Heart right ventricle (tissue), 16 donors: ENCODE measurements at places on chromosomes 5 and 9.

DNA sequence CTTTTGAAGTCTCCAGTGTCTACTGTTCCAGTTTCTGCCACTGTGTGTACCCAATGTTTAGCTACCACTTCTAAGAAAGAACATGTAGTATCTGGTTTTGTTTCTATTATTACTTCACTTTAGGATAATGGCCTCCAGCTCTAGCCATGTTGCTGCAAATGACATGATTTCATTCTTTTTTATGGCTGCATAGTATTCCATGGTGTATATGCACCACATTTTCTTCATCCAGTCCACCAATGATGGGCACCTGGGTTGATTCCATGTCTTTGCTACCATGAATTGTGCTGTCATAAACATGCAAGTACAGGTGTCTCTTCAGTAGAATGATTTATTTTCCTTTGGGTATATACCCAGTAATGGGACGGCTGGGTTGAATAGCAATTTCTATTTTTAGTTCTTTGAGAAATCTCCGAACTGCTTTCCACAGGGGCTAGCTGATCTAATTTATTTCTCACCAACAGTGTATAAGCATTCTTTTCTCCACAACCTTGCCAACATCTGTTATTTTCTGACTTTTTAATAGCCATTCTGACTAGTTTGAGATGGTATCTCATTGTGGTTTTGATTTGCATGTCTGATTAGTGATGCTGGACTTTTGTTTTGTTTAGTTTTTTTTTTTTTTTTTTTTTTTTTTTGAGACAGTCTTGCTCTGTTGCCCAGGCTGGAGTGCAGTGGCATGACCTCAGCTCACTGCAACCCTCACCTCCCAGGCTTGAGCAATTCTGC, 68.9 kb downstream of the WDR41 start:
- H3K4me3 ChIP-seq, result no peak overlapping the region
- no peak overlapping the region for H3K27ac ChIP-seq
- H3K27me3 ChIP-seq, result no peaks in the 10 kb centered on the region
- peaks cover 29% of the 10 kb centered on the region for H3K36me3 ChIP-seq

DNA sequence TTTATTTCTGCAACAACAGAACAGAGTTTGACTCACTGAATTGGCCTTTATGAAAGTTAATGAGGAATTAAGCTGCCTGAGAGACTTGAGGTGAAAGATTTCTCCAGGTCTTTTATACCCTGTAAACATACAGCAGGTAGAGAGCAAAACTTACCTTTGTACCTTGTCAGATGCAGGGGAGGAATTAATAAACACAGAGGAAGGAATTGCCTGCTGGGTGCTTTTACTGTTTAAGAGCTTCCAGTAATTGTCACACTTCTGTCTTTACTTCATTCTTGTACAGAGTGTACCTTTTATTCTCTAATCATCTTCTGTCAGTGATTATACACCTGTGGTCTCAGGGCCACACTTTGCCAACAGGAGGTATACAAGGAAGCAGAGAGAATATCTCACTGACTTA, 94.0 kb upstream of the GRIN3A start:
- H3K4me3 ChIP-seq, result no peak overlapping the region
- H3K4me1 ChIP-seq, result no peaks in the 10 kb centered on the region
- H3K27ac ChIP-seq, result no peak overlapping the region
- no peaks in the 10 kb centered on the region for H3K36me3 ChIP-seq
- no peaks in the 10 kb centered on the region for H3K27me3 ChIP-seq

DNA sequence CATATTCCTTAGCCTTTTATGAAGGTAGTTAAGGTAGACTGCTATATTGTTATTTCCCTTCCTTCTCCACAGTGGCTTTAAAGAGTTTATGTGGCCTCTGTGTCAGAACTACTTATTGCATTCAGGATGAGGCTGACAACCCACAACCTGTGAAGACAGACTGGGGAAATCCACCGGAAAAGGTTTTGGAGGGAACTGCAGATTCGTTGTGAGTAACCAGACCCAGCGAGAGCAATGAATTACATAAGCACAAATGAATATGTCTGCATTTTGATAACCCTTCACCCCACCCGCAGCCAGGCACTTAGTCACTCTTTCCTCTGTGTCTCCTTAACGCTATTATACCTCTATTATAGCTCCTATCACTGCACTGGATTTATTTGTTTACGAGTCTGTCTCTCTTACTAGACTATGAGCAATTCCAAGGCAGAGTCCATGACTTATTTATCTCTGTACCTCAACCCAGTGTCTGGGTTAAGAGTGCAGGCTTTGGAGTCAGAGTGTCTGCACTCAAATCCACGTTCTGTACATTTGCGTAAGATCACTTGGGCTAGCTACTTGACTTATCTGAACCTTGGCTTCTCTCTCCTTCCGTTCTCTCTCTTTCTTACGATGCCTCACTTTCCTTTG, 19.2 kb downstream of the KCTD16 start:
- no peak overlapping the region for H3K27ac ChIP-seq
- DNase-seq, result no peak
- no peaks in the 10 kb centered on the region for H3K4me1 ChIP-seq

DNA sequence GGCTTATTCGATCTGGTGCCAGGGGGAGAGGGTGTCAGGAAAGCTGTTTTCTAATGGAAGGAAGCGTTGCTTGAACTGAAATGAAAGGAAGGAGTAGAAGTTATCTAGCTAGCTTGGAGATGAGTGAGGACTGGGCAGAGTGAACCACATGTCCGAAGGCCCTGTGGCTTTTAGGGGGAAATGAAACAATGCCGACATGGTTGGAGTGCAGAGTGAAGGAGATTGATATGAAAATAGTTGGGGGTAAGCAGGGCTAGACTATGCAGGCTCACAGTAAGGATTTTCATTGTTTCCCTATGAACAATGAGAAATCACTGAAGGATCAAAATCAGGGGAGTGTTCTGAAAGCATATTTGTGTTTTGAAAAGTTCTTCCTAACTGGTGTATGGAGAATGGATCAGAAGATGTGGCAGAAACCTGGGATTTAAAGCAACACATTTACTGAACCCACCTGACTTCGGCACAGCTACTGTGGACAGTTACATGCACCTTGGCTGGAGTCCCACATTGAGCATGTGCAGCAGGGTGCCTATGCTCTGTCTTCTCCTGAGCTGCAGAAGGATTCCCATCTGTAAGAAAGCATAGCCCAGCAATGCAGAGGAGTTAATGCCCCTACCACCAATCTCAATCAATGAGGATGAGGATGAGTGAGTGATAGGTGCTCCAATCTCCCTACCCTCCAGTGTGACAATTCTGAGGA, 144.4 kb upstream of the TBCA start:
- H3K36me3 ChIP-seq, result no peaks in the 10 kb centered on the region
- no peak overlapping the region for H3K27ac ChIP-seq
- no peak for DNase-seq

DNA sequence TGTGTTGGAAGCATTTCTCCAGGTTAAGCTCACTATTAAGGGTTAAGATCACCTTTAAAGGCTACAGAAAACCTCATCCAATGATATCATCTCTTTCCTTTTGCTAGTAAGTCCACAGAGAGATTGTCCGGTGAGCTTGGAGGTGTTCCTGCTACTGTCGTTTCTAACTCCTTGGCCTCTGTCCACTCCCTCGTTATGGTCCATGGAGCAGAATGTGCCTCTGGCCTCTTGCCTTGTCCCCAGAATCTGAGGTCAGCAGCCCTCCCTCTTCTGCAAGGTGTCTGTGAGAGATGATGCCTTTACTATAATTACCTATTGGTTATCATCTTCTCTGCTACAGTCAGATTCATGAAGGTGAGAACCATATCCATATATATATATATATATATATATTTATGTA, 15.0 kb downstream of the ORM2 start:
- no peaks in the 10 kb centered on the region for H3K36me3 ChIP-seq
- no peak for DNase-seq
- peaks cover 9% of the 10 kb centered on the region for H3K4me1 ChIP-seq
- no peak overlapping the region for H3K27ac ChIP-seq

DNA sequence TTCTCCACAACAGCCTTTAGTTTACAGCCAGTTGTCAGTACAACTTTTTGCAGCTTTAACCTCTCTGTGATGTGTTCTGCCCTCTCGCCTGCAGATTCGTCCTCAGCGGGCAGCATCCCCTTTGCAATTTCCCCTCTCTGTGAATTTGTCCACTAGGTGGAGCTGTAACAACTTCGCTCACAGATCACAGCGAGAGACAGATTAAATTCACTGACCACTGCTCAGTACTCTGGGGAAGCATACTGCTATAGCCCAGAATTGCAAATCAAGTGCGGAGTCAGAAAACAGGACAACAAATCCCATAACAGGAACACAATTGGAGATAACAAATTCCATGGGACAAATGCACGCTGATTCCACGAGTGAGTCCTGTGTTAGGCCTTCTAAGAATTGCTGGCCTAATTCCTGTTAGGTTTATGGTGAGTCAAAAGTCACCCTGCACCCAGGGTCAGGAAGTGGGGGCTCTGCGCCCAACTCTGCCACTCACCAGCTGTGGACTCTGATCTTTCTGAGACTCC, 2124.9 kb downstream of the MAT2B start:
- no peaks in the 10 kb centered on the region for H3K36me3 ChIP-seq
- DNase-seq, result no peak
- H3K27ac ChIP-seq, result no peak overlapping the region
- no peaks in the 10 kb centered on the region for H3K27me3 ChIP-seq
- no peak overlapping the region for H3K4me3 ChIP-seq
- H3K4me1 ChIP-seq, result no peaks in the 10 kb centered on the region

DNA sequence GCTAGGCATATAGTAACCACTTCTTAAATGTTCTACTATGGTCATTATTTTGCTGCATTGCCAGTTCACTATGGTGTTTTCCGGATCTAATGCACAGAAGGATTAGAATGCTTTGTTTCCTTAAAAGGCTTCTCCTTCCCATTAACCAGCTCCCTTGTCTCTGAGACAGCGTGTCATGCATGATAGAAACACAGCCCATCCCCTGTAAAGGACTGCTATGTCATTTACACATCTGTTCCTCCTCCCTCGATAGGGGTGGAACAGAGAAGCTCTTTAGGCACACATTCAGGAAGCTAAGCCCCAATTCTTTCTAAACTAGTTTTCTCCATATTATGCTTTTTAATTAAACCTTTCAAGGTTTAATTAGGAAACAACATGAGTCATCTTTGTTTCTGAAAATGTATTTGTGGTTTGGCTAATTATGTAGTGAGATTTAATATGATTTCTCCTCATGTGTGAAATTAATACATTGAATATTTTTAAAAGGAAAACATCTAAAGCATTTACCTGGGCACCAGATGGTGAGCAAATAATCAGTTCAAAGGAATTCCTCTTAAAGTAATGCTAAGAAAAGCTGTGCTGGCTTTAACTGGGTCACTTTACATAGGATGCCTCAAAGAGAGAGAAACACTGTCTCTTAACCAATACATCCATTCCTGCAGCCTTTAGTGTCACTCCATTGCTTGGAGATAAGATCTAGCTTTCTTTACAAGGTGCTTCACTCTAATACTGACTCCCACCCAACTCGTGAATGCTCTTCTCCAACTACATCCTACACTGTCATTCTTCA, 133.3 kb upstream of the PPP1R2B start:
- H3K4me3 ChIP-seq, result no peak overlapping the region
- H3K36me3 ChIP-seq, result no peaks in the 10 kb centered on the region
- no peaks in the 10 kb centered on the region for H3K4me1 ChIP-seq
- H3K27me3 ChIP-seq, result no peaks in the 10 kb centered on the region
- H3K27ac ChIP-seq, result no peak overlapping the region
- DNase-seq, result no peak

GRCh38 chr5:158921441-158922262, 178.1 kb downstream of the EBF1 start:
- H3K36me3 ChIP-seq, result no peaks in the 10 kb centered on the region
- H3K4me1 ChIP-seq, result peaks cover 36% of the 10 kb centered on the region
- no peak overlapping the region for H3K27ac ChIP-seq
- no peak overlapping the region for H3K4me3 ChIP-seq
- H3K27me3 ChIP-seq, result no peaks in the 10 kb centered on the region

DNA sequence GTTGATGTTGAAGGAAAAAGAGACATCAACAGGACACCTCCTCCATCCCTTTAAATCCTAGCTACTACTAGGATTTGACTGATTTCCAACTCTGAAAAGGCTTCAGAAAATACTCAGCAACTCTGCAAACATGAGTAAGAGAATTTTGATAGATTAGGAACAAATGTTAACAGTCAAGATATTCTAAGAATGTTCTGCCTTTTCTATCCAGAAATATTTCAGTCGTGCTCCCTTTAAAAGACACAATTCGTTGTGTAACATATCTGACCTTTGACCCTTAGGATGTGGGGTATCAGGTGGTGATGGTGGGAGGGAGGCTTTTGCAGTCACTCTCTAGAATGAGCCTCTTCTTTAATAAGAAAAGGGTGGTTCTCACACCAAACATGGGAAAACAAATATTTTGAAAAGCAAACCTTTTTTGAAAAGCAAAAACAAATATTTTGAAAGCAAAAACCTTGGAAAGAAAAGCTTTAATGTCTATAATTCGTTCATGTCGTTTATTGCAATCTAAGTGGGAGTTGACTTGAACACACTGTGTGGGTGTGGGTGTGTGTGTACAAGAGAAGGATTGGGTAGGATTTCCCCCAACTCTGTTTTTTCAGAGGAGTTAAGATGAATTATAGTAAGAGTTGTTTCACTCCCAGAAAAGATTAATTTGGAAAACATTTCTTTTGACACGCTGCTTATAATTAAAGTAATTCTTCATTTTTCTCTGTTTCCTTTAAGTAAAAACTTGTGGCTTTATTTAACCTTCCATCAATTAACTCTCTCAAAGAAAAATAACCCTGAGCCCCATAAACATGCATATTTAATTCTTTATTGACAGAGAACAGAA, 152.8 kb downstream of the TMEM167A start:
- H3K36me3 ChIP-seq, result no peaks in the 10 kb centered on the region
- H3K4me3 ChIP-seq, result no peak overlapping the region
- no peak overlapping the region for H3K27ac ChIP-seq
- no peaks in the 10 kb centered on the region for H3K27me3 ChIP-seq
- no peak for DNase-seq

- H3K27me3 ChIP-seq, result no peaks in the 10 kb centered on the region
- no peaks in the 10 kb centered on the region for H3K4me1 ChIP-seq
- no peak overlapping the region for H3K4me3 ChIP-seq
Measured at GRCh38 chr9:129558063-129558550, 62.8 kb downstream of the C9orf50 start.

DNA sequence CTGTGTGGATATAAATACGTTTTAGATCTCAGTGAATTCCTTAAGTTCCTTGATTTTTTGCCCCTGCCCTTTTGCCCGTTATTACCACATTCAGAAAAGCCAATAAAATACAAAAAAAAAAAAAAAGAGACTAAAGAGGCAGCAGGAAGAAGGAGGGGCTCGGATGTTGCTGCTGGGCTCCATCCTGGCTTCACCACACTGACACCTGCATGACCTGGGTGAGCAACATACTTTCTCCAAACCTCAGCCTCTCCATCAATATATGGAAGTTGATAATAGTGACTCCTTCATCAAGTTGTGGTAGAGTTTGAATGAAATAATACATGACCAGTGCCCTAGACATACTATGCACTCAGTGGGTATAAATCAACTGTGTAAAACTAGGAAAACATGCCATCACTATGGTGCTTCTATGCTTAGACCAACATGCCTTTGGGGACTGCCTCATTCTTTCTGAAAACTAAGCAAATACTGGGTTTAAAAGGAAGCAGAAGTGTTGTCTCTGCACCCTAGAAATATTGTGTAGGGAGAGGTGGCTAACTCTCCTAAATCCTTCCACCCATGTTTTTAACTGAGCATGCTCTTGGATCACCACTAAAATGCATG, 243.0 kb downstream of the PIK3R1 start:
- no peaks in the 10 kb centered on the region for H3K36me3 ChIP-seq
- no peak overlapping the region for H3K27ac ChIP-seq
- no peak overlapping the region for H3K4me3 ChIP-seq
- H3K4me1 ChIP-seq, result peaks cover 14% of the 10 kb centered on the region
- H3K27me3 ChIP-seq, result no peaks in the 10 kb centered on the region
- no peak for DNase-seq

- no peaks in the 10 kb centered on the region for H3K36me3 ChIP-seq
- no peak overlapping the region for H3K4me3 ChIP-seq
- H3K27ac ChIP-seq, result no peak overlapping the region
- DNase-seq, result no peak
- no peaks in the 10 kb centered on the region for H3K4me1 ChIP-seq
- no peaks in the 10 kb centered on the region for H3K27me3 ChIP-seq
Measured at GRCh38 chr5:164581889-164582288, 1076.5 kb downstream of the MAT2B start.
